Natural killer cell (primary cell): ENCODE measurements at places on chromosomes 6 and 20. TPM values are rescaled to one million over a fixed set of nuclear protein-coding genes. Genes with fewer than 3 reads are reported as not detected.

DNA sequence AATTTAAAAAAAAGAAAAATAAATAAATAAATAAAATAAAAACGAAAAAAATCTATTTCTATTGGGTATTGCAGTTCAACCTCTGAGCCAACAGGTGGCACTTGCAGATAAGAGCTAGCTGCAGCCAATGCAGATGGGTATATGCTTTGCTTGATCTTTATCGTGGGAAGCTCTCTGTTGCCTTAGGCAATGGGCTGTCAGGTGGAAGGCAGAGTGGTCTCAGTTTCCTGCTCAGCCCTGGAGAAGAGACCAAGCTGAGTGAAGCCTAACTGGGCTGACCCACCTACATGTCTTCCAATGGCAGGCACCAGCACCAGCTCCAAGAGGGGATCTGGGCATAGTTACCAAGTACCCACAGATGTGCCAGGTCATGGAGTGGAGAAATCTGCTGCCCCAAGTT lies 95.0 kb downstream of the AK9 start:
- DNase-seq, result peak; percentile 47

- DNase-seq, result no peak
Observed at GRCh38 chr6:27994616-27995015, 37.6 kb downstream of the OR2B6 start.

DNA sequence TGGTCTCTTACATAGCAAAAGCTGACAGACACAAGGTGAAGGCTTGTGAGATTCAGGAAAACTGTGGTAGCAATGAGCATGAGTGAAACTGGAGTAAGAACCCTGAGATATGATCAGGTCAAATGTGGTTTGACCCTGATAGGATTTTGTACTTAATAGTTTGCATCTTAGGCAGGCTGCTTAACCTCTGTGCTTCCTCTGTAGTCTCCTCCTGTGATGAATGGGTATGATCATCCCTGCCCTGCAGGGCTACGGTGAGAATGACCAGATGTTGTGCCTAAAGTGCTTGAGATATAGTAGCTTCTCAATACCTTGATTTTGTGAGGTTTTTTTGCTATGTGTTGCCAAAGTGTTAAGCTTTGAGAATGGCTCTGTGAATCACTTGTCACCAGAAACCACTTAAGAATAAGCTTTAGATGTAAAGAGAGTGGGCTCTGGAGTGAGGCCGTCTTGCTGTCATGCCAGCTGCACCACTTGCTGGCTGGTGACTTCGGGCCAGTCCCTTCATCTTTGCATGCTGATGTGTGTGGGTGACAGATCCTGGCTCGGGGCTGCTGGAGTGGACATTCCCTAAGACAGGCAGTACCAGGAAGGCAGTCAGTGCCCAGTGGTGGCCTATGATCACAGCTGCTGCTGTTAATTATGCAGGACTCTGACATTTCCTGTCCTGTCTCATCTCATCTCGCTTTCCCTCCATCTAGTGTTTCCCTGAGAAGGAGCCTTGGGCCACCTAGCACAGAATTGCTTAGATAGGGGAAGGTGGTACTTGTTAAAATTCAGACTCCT lies 254.7 kb downstream of the NFATC2 start:
- DNase-seq, result no peak

- DNase-seq, result no peak
Observed at GRCh38 chr6:83429857-83430610, 817 bp downstream of the ME1 start.

GRCh38 chr20:45394221-45395113 lies 13.6 kb upstream of the DBNDD2 start:
- DNase-seq, result no peak

DNA sequence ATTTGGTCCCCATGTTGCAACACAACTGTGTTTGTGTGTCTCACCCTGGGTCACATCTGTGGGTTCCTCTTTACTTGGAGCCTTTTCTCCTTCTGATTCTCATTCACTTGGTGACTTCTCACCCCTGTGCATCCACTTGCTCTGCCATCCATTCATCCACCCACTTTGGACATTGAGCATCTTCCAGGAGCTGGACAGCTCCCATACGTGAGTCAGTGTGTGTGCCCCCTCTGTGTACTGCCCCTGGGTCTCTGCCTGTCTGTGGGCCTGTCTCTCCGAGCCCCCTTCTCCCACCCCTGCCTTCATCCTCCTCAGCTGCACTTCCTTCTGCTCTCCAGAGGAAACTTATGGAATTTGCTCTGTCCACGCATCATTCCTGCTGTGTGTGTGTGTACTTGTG lies 67.8 kb upstream of the NNAT start:
- DNase-seq, result no peak

DNA sequence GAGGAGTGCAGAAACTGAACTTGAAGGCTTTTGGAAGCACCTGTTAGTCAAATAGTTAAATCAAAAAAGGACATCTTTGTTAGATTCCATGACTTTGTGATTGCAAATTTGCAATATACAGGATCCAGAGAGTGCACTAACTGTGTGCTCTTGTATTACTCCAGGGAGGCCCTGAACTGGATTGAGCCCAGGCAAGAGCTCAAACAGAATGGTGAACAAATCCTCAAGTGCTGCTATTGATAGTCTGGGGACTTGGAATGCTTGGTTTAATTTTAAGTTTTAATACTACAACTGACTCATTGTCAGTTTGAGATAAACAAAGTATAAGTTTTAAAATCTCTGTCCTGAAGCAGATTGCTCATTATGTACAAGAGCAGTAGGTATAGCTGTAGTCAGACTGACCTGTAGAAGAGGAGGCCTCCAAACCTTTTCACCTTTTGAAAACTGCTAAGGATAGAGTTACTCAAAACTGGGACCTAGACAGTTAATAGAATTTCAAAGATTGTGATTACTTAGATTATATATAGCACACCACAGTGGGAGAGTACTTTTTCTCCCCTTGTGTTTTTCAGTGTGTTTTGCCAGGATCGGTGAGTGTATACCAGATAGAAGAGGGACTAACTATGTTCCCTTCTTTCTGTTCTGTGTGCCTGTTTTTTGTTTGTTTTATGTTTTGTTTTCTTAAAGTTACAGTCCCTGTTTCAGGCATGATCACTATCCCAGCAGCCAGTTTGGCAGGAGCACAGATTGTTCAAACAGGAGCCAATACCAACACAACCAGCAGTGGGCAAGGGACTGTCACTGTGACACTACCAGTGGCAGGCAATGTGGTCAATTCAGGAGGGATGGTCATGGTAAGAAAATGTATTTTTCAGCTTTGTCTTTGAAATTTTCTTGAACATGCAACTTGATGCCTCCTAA lies 18.3 kb downstream of the NFYA start:
- no peak for DNase-seq

DNA sequence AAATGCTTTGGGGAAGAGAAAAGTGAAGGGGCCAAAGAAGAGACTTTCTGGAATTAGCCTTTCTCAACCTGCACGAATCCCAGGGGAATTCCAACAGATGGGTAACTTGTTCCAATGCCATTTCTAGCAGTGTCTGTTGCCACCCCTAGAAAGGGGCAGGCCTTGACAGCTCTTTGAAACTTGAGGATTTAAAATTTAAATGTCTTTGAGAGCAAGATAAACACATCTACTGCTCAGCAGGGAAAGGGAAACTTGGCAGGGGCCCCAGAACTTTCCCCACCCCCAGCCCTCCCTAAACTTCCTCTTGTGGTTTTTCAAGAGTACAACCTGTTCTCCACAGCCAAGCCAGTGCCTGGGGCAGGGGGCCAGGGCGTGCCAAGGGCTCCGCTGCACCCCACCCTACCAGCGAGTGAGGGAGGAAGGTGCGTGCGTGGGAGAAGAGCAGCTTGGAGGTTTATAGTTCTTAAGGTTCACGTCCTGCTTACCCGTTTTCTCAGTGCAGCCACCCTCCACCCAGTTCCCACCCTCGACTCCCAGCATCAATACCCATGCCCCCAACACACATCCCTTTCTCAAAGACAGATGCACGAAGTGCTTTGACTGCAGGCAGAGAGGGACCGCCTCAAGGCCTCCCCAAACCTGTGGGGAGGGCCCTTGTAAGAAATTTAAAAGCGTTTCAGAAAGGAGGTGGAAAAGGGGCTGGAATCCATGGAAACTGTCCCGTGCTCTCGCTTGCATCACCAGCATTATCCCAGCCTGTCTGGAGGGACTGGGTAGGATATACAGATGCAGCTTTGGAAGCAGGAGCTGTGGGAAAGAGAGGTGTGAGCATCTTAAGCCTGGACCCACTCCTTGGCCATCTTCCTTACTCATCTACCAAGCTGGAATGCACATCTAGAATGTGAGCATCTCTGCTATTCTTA lies 4.5 kb upstream of the TAF8 start:
- peak; percentile 89 for DNase-seq

DNA sequence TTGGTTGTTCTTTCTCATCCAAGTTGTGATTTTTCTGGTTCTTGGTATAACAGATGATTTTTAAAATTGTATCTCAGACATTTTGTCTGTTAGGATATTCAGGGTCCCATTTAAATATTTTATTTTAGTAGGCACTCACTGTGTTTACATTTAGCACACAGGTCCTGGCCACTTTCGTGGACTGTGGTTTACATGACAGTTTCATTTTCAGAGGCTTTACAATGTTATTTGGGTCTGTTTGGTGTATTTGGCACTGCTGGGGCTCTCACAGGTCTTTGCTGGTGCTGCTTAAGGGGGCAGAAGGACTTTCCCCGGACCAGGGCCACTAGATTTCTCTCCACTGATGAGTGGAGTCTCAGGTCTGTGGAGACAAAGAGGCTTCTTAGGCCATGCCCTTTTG lies 75.5 kb upstream of the TGM3 start:
- no peak for DNase-seq

DNA sequence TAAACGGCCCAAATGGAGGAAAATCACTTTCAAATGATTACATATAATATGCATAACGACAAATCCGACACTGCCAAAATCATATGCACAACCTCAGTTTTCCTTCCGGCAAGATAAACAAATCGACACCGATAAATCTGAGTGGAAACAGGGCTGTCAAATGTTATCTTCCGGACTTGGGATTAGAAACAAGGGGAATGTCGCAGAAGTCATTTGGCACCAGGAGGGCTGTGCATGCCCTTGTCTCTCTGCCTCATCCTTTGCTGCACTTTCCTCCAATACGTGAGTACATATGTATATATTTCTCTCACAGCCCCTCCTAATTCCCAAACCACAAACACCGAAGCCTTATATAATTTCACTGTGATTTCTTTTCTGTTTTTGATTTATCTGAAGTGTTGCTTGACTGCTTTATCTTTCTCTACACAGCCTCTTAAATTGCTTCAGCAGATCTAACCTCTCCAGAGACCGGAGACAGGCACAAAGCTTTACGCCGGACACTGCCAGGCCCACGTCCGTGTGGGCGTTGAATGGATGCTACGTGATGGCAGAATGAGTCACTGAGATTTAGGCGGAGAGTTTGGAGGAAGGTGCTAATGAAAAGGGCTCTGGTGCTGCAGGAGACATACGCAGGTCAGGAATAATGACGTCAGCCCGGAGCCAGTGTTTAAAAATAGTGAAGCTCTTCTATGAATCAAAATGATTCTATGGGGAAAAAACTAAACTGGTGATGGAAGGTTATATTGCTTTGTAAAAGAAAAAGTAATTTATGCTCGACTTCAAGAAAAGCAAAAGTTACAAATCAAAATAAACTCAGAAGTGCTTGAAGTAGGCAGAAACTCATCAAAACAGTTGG lies 21.0 kb upstream of the PRELID3B start:
- DNase-seq, result no peak

GRCh38 chr6:133774356-133774755 lies 114.6 kb upstream of the TCF21 start:
- no peak for DNase-seq

DNA sequence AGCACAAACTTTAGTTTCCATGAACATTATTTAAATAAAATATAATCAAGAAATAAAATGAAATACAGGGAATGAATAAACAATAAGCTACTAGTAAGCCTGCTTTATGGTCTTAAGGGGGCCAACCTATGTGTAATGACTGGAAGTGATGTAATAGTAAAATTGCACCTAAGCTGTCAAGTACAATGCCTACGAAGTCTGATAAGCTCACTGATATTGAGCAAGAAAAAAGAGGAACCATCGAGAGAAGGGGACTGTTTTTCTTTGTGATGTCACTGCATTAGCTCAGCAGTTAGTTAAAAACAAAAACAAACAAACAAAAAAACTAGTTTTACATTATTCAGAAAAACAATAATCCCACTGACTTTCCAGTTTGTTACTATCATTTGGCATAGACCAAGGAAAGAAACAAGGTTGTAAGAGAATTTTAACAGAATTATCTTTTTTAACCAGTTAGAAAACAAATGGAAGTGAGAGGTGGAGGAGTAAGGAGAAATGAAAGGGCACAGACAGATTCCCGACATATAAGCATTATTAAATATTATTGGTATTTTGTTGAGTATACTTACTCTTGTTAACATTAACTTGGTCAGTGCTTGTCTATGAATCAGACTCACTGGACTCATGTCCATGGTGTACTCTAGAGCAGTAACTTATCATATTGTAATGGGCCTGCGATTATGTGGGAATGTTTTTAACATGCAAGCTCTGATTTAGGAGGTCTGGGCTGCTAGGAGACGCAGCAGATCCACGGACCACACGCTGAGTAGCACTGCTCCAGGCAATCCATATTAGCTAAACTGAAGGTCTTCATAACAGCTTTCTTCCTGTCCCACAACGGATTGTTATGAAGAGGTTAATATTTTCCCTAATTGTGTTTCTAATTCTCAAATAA lies 99.6 kb upstream of the HMGCLL1 start:
- DNase-seq, result no peak

GRCh38 chr6:7052443-7053011 lies 55.2 kb upstream of the RREB1 start:
- DNase-seq, result no peak

- no peak for DNase-seq
Observed at GRCh38 chr20:2692886-2693285, 306 bp downstream of the EBF4 start.

BLTP3A gene
- 16.6 TPM for total RNA-seq

AVP gene
- total RNA-seq, result not detected

NOX3 gene
- total RNA-seq, result not detected

RAD21L1 gene
- not detected for total RNA-seq
